RWPE2 (cell line): ENCODE measurements at places on chromosomes 13 and 19.

DNA sequence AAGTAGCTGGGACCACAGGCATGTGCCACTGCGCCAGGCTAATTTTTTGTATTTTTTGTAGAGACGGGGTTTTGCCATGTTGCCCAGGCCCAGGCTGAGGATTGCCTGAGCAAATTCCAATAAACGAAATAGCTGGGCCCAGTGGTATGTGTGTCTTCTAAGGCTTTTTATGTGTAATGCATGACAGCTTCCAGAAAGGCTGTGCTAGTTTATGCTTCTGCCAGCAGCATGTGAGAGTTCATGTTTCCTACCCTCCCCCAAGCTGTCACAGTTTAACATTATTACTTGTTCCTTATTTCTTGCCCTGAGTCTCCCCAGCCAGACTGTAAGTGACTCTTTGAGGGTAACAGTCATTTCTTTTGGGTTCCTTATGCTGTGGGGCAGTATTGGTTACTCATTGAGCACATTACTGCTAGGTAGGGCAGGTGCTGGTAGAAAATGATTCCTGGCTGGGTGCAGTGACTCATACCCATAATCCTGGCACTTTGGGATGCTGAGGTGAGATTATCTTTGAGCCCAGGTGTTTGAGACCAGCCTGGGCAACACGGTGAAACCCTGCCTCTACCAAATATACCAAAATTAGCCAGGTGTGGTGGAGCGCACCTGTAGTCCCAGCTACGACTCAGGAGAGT is 13.6 kb downstream of the GPATCH1 start:
- no peak for DNase-seq

DNA sequence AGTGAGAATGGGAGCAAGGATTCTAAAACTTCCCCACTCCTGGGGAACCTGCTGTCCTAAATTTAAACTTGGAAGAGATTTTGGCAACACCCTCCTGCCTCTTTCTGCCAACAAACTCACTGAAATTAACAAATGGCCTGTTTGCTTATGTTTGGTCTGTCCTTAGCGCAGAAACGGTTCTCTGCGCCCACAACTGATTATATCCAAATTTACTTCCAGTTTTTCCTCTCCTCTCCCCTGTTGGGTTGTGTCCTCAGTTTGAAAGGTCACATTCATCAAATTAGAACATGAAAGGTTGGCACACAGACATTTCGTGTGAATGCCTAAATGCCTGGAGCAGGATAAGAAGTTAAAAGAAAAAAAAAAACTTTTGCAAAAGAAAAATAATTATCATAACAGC is 56.4 kb upstream of the MRI1 start:
- DNase-seq, result no peak

DNA sequence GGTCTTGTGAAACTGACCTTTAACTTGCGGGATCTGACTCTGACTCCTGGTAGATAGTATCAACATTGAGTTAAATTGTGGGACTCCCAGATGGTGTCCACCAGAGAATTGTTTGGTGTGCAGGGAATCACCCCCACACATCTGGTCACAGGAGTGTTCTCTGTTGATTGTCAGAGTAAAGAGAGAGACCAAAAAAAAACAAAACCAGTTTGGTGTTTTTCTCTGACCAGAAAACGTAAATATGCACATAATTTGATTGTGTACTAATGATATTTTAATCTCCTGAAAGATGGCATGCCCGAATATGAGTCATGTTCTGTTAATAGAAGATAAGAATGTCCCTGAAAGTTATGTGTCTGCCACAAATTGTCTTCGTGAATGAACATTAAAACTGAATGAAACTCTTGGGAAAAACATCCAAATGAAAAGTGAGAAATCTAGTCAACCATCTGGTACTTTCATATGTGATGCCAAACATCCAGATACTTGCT is 118.5 kb upstream of the GPC6 start:
- no peak for DNase-seq

- DNase-seq, result no peak
Observed at GRCh38 chr13:99656844-99657381, 155.6 kb downstream of the TM9SF2 start.

- DNase-seq, result no peak
Observed at GRCh38 chr13:39552246-39552645, 50.7 kb downstream of the LHFPL6 start.

- DNase-seq, result no peak
Observed at GRCh38 chr19:12346896-12347295, 13.5 kb upstream of the ZNF563 start.

- DNase-seq, result no peak
Observed at GRCh38 chr19:9645472-9645871, 24.4 kb upstream of the ZNF561 start.

- DNase-seq, result no peak
Observed at GRCh38 chr13:101308247-101309013, 107.9 kb downstream of the NALCN start.

GRCh38 chr19:16041299-16041990 is 34.9 kb upstream of the TPM4 start:
- DNase-seq, result peak; percentile 65

DNA sequence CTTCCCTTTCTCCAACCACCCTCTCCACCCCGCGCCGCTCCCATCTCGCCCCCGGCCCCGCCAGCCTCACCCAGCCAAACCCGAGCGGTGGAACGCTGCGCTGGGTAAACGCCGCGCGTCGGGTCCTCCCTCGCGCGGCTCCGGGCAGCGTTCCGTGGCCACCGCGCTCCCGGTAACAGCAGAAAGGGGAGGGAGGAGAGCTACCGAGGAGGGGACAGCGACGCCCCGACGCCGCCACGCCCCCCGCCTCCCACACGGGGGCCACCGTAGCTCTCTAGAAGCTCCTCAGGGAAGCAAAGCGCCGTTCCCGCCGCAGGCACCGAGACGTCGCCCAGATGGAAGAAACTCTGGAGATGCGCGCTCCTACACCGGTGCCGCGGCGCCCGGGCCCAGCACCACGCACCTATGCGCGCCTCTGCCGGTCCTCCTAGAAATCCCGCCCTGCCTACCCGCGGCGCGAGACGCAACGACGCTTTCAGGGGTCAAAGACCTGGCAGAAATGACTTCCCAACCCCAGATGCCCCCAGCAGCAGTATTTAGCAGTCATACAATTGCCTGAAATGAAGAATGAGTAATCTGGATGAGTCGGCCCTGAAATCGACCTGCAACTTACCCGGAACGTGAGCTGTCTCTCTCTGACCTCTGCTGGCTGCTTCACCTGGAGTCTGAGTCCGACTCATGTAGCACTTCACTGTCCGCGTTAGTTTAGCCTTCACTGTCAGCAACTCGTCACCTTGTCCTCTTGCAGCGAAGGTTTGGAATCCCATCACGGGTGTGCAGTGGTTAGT is at the start of gene RUBCNL:
Gene RUBCNL (minus strand): TSS at position 189 of the 788 bp plus-strand sequence. CDS start 14,777 bp downstream, outside the sequence.
- DNase-seq, result peak; percentile 58

DNA sequence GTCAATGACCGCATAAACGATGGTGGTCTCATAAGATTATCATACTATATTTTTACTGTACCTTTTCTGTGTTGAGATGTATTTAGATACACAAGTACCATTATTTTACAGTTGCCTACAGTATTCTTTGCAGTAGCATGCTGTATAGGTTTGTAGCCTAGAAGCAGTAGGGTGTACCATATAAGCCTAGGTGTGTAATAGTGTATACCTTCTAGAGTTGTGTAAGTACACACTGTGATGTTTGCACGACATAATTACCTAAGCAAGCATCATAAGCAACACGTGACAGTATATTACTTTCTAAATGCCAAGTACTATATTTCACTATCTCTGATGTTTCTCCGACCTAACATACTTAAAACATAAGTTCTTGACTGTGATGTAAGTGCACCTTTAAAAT is 2.7 kb downstream of the LPAR6 start:
- no peak for DNase-seq

- no peak for DNase-seq
Observed at GRCh38 chr13:37059848-37060192, 332 bp upstream of the SUPT20H start.

- DNase-seq, result no peak
Observed at GRCh38 chr13:91024157-91024792, 323.2 kb upstream of the MIR17HG start.

DNA sequence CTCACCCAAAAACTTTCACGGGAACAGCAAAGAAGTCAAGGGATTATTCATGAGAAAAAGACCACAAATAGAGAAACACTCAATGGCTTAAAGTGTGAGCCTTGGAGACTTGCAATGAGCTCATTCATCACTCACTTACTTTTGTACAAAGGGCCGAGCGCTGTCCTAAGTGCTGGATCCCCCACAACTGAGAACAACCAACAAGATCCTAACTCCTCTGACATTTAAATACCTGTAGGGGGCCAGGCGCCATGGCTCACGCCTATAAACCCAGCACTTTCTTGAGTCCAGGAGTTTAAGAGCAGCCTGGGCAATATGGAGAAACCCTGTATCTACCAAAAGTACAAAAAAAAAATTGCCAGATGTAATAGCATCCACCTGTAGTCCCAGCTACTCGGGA is 29.4 kb upstream of the ZNF507 start:
- DNase-seq, result no peak

DNA sequence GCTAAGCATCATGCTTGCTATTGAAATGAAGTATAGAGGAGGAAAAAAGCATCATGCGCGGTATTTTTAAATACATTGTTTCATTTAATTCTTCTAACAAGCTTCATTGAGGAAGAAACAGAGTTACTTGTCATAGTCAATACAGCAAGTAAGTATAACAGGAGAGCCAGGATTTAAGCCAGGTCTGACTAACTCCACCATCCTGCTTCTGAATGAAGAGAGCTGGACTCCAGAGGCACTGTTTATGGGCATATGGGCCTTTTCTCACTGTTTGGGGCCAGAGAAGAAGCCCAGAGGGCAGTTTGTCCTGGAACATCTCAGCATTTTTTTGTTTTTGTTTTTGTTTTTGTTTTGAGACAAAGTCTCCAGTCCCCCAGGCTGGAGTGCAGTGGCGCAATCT is 7.9 kb downstream of the SAMD4B start:
- no peak for DNase-seq

- DNase-seq, result no peak
Observed at GRCh38 chr13:74168263-74168675, 34.1 kb upstream of the KLF12 start.

DNA sequence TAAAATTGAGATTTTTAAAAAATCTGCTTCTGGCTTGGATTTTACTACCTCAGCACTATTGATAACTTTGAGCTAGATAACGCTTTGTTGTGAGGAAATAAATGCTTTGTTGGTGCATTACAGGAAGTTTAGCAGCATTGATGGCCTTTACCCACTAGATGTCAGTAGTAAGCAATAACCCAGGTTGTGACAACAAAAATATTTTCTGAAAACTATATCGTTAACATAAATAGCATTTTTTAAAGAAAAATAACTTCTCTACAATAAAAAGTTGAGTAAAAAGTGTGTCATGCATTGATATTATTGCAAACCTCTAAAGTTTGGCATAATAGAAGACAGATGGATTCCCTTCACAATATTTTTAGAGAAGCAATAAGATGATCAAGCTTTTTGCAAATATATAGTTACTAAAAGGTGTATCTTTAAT is 1246.5 kb downstream of the UQCRFS1 start:
- no peak for DNase-seq

- DNase-seq, result no peak
Observed at GRCh38 chr19:46186101-46186716, 38.2 kb downstream of the IGFL2 start.
